ENCODE measurements at places on chromosomes 7 and 10. TPM values are rescaled to one million over a fixed set of nuclear protein-coding genes. Genes with fewer than 3 reads are reported as not detected.
A peak's percentile ranks its signal among the peaks of the same experiment; 100 is the strongest.

NODAL gene
- polyA plus RNA-seq = not detected

DNA sequence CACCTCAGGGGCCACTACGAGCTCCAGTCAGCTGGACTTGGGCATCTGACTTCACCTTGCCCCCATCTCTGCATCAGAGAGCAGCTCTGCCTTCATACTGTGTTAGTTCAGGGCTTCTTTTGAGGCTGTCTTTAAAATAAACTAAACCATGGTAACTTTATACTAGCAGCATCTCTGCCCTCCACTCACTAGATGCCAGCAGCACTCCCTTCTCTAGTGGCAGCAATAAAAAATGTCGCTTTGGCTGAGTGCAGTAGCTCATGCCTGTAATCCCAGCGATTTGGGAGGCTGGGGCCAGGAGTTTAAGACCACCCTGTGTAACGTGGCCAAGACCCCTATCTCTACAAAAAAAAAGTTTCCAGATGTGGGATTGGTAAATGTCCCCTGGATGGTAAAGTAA lies 584.4 kb downstream of the INHBA start:
- H3K27me3 ChIP-seq = no peaks in the 10 kb centered on the region
- no peak overlapping the region for H3K27ac ChIP-seq
- no peak for DNase-seq
- no peak overlapping the region for H3K4me3 ChIP-seq

CTAGE8 gene
- polyA plus RNA-seq = not detected

DNA sequence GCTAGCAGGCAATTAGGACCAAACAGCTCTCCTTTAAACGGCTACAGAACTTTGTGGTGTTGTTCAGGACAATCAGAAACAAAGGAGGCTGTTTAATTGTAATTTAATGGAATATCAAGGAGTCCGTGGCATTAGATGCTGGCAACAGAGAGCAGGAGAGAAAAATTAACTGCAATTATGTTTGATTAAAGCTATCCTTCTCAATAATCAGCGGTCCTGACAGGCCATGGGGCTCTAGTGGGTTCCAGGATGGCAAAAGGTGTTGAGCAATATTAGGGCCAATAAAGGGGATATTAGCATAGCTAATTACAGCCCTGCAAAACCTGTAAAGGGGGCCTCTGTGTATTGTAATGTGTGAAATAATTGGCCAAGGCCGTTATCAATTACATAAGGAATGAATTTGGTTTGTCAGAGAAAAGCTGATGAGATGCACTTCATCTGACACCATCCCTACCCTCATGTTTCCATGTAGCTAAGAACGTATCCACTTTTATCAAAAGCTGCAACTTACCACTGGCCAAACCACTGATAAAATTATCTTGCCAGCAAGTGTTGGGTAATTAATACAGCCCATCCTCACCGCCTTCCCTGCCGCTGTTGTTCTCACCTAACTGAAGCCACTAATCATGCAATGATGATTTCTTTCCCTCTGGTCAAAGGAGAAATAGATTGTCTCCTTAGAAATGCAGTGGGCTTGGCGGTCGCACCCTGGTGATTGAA lies 81.6 kb downstream of the EBF3 start:
- no peak overlapping the region for H3K27ac ChIP-seq
- no peak for DNase-seq
- H3K27me3 ChIP-seq = no peaks in the 10 kb centered on the region
- H3K4me3 ChIP-seq = no peak overlapping the region
- no peaks in the 10 kb centered on the region for H3K36me3 ChIP-seq
- no peaks in the 10 kb centered on the region for H3K4me1 ChIP-seq

GRCh38 chr10:57314046-57314445 lies 953.0 kb upstream of the ZWINT start:
- no peak overlapping the region for H3K27ac ChIP-seq
- H3K4me1 ChIP-seq = no peaks in the 10 kb centered on the region
- DNase-seq = no peak
- H3K4me3 ChIP-seq = no peak overlapping the region
- H3K36me3 ChIP-seq = no peaks in the 10 kb centered on the region
- H3K27me3 ChIP-seq = no peaks in the 10 kb centered on the region

DNA sequence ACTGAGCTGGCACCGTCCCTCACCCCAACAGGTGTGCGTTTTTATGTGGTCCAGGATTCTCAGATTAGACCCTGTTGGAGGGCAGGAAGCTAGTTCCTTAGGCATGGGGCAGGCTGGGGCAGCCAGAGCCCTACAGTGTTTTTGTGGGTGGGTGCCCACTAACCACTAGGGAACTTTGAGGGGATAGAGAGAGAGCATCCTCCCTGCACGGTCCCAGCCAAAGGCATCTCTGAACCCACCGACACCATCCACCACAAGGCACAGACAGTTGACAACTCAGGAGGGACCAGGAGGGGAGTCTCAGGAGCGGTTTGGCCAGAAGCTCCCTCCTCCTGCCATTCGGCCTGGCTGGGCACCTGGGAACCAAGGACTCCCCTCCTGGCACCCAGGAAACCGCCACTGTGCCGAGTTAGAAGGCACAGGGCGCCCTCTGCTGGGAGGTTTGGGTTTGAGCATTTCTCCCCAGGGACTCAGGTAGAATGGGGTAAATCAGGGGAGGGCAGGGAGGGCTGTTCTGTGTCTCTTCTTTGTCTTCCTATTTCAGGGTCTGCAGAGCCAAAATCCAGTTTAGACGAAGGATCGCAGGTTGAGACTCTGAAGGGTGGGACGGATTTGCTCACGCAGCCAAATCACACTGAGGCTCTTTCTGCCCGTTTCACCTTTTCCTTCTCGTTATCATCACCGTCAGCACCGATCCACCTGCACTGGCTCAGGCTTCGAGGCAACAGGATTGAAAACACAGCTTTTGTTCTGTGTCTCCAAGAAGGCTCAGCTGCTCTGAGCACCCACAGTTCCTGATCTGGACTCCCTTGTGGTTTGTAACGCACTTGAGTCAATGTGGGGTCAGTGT lies 84.8 kb upstream of the COL13A1 start:
- H3K27ac ChIP-seq = no peak overlapping the region
- H3K4me1 ChIP-seq = no peaks in the 10 kb centered on the region
- no peak overlapping the region for H3K4me3 ChIP-seq
- peaks cover 7% of the 10 kb centered on the region for H3K27me3 ChIP-seq

DNA sequence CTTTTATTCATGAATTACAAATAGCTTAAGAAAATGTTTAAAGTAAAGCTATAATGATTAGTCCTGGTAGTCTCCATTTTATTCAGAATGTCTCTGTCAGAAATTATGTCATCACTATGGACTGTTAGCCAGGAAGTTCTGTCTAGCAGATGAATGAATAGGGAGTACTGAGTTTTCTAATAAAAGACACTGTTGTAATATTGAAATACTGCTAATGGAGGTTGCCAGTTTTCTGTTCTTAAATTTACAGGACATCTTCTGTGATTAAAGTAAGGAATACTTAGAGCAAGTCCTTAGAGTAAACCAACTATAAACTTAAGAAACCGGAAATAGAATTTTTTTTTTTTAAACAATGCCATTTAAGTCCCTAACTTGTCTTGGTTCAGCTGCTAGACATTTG lies 309.8 kb downstream of the ADK start:
- H3K4me1 ChIP-seq = peaks cover 9% of the 10 kb centered on the region
- no peak overlapping the region for H3K4me3 ChIP-seq
- H3K27ac ChIP-seq = peak overlapping the region; percentile 62

LRRC18 gene
- polyA plus RNA-seq = not detected
